Left lung (tissue), 14 donors: ENCODE measurements at places on chromosomes 5 and 9. TPM values are rescaled to one million over a fixed set of nuclear protein-coding genes. Genes with fewer than 3 reads are reported as not detected.

- no peak overlapping the region for H3K4me3 ChIP-seq
- no peaks in the 10 kb centered on the region for H3K27me3 ChIP-seq
- no peak overlapping the region for H3K27ac ChIP-seq
These were observed 123.9 kb downstream of the ERCC6L2 start for GRCh38 chr9:95999390-95999789.

- H3K27ac ChIP-seq = no peak overlapping the region
- H3K36me3 ChIP-seq = no peaks in the 10 kb centered on the region
- DNase-seq = no peak
- H3K4me3 ChIP-seq = no peak overlapping the region
- no peaks in the 10 kb centered on the region for H3K27me3 ChIP-seq
These were observed 66.7 kb upstream of the PHF24 start for GRCh38 chr9:34891386-34891785.

GRCh38 chr5:95178046-95178651 lies 106.7 kb downstream of the MCTP1 start:
- DNase-seq = no peak
- H3K27me3 ChIP-seq = no peaks in the 10 kb centered on the region
- no peaks in the 10 kb centered on the region for H3K36me3 ChIP-seq
- H3K27ac ChIP-seq = no peak overlapping the region
- no peak overlapping the region for H3K4me3 ChIP-seq

DNA sequence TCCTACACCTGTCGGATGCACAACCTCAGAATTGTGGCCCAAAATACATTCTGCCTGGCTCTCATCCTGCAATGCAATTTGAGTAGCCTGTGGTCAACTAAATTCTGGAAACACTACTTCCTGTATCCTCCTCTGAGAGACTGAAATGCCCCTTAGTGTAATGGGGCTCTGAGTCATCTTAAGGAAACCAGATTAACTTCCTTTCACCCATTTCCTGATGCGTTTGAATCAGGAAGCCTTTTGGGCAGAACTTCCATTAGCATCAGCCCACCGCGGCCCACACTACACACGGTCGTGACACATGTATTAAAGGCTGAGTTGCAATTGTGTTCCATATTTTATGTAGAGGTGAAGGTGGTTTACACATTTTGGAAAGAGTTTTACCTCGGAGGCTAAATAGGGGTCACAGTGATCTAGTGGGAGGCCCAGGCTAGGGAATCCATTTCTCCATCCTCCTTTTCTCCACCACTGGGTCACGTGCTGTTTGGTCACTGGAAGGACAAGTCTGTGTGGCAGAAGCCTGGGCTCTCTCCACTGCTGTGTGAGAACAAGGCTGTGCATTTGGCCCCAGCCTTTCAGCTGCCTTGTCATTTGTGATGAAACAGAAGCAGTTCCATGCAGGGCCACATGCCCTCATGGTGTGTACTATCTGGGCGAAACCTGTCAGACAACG lies 55.9 kb downstream of the DAP start:
- peaks cover 6% of the 10 kb centered on the region for H3K4me1 ChIP-seq
- no peak overlapping the region for H3K27ac ChIP-seq
- no peak overlapping the region for H3K4me3 ChIP-seq
- DNase-seq = no peak

- DNase-seq = no peak
- H3K4me1 ChIP-seq = no peaks in the 10 kb centered on the region
- H3K27me3 ChIP-seq = no peaks in the 10 kb centered on the region
- H3K4me3 ChIP-seq = no peak overlapping the region
These were observed 17.1 kb upstream of the GOLM1 start for GRCh38 chr9:86116425-86116824.

DNA sequence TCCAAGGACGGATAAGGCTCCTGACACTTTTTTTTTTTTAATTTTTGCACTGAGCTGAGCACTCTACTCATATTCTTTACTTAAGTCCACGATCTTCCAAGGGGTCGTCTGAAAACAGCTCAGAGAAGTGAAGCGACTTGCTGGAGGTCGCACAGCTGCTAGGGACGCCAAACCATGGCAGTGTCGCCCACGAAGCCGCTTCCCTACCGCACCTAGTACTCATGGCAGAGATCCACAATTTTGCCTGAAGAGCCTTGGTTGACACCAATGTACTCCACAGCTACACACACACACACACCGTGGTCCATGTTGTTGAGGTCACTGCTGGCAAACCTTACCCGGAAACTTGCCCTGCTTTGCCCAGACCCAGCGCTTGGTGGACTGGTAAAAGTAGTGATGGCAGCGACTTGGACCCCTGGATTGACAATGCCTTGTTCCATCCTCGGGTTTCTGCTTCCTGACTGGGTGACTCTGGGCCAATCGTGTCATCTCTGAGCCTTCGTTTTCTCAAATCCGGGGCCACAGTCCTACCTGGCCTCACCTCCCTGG lies 521 bp upstream of the SLIT3 start:
- peak overlapping the region; percentile 34 for H3K4me3 ChIP-seq
- peak overlapping the region; percentile 17 for H3K27ac ChIP-seq
- H3K36me3 ChIP-seq = no peaks in the 10 kb centered on the region

DNA sequence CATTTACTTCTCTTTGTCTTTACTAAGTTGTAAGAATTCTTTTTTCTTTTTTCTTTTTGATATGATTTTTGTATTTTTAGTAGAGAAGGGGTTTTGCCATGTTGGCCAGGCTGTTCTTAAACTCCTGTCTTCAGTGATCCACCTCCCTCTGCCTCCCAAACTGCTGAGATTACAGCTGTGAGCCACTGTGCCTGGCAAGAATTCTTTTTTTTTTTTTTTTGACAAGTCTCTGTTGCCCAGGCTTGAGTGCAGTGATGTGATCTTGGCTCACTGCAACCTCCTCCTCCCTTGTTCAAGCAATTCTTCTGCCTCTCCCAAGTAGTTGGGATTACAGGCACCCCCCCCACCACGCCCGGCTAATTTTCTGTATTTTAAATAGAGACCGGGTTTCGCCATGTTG lies 9.9 kb downstream of the NPM1 start:
- no peak for DNase-seq
- H3K27me3 ChIP-seq = no peaks in the 10 kb centered on the region
- no peaks in the 10 kb centered on the region for H3K4me1 ChIP-seq
- H3K36me3 ChIP-seq = peaks cover 95% of the 10 kb centered on the region
- no peak overlapping the region for H3K27ac ChIP-seq

DNA sequence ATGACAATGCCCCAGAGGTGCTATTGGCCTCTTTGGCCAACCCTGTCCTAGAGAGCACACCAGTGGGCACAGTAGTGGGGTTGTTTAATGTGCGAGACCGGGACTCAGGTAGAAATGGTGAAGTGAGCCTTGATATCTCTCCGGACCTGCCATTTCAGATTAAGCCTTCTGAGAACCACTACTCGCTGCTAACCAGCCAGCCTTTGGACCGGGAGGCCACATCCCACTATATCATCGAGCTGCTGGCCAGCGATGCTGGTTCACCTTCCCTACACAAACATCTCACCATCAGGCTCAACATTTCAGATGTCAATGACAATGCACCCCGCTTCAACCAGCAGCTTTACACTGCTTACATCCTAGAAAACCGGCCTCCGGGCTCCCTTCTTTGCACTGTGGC lies 1.4 kb downstream of the PCDHGC5 start:
- no peak overlapping the region for H3K4me3 ChIP-seq
- DNase-seq = no peak
- no peak overlapping the region for H3K27ac ChIP-seq

DNA sequence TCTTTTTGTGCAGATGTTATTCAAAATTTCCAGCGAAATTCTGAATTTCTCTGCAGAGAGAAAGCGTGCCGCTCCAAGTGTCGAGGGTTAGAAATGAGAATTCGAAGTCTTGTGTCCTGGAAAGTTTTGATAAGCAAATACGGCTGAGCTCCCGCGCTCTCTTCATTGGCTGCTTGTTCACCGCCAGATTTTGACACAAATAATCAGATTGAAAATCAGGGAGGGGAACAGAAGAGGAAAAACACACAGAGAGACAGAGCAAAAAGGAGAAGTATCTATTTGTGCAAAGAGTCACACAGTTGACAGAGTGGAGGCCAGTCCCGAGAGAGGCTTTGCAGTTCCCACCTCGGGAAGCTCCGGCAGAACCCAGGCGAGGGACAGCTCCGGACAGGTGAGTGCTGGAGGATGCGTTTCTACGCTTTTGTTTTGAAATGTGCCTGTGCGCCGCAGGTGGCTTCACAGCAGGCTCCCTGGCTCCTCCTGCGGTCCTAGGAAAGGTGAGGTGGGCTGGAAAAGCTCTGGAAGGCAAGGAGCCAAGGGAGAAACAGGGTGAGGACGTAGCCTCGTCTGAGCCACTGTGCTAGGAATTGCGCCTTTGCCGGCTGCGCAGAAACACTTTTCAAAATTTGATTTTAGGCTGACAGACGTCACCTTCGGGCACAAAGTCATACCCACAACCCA lies at the start of gene GFI1B:
TSS of gene GFI1B (plus strand) at position 244 of the 681 bp plus-strand sequence. CDS start 7,985 bp downstream, outside the sequence.
- peaks cover 22% of the 10 kb centered on the region for H3K27me3 ChIP-seq
- H3K36me3 ChIP-seq = no peaks in the 10 kb centered on the region
- no peak within 1 kb of the TSS for H3K27ac ChIP-seq
- peaks cover 4% of the 10 kb centered on the region for H3K4me1 ChIP-seq
- DNase-seq = no peak

GRCh38 chr5:86354664-86355063 lies 263.1 kb upstream of the COX7C start:
- no peaks in the 10 kb centered on the region for H3K4me1 ChIP-seq
- no peak overlapping the region for H3K4me3 ChIP-seq
- H3K27me3 ChIP-seq = no peaks in the 10 kb centered on the region
- DNase-seq = no peak
- H3K36me3 ChIP-seq = no peaks in the 10 kb centered on the region

DNA sequence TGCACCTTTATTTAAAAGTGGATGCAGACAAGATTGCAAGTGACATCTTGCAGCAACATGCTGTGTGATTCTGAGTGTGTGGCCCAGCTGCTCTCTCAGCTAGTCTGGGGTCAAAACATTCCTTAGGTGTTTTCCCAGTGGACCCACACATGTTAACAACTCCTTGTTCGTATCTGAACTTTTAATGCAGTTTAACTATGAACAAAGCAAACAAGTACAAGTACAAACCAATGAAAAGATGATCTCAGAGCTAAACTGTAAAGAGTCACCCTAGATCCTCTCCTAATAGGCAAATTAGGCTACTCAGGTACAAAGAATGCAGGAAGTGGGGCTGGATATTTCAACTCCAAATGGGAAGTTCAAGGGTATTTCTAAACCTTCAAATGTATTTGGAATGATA lies 108.4 kb downstream of the ENTREP1 start:
- H3K27ac ChIP-seq = no peak overlapping the region
- no peaks in the 10 kb centered on the region for H3K4me1 ChIP-seq
- H3K27me3 ChIP-seq = no peaks in the 10 kb centered on the region
- no peak overlapping the region for H3K4me3 ChIP-seq

DNA sequence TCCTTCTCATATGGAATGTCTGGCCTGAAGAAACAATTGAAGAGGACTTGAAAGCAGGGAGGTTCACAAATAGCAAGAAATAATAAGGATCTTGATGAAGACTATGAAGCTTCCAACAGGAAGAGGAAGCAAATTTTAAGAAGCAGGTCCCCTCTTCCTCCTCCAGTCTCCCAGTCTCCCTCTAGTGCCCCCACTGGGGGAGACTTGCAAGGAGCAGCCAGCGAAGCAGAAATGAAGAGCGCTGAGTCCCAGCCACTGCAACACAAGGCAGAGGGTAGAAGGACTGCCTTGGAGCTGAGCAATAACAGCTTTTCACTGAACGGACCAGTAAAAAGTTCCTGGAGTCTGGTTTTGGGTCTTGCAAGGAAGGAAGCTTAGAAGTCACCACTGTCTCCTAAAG lies 32.6 kb upstream of the ACO1 start:
- DNase-seq = no peak
- H3K4me1 ChIP-seq = no peaks in the 10 kb centered on the region
- H3K27ac ChIP-seq = no peak overlapping the region

GRCh38 chr9:136211441-136212344 lies 6.8 kb upstream of the LHX3 start:
- no peaks in the 10 kb centered on the region for H3K36me3 ChIP-seq
- no peaks in the 10 kb centered on the region for H3K4me1 ChIP-seq
- no peaks in the 10 kb centered on the region for H3K27me3 ChIP-seq
- no peak overlapping the region for H3K27ac ChIP-seq

DNA sequence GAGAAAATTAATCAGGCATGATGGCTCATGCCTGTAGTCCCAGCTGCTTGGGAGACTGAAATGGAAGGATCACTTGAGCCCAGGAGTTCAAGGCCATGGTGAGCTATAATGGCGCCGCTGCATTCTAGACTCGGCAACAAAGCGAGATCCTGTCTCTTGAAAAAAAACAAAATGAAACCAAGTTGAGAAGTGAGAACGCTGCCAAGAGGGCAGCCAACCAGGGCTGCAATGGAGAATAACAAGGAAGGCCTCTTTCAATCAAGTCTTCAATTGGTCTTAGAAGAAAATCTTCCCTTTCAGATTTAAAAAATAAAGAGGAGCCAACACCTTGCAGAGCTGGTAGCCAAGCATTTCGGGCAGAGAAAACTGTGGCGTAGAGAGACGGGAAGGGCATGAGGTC lies 14.7 kb downstream of the KIAA1958 start:
- H3K36me3 ChIP-seq = no peaks in the 10 kb centered on the region
- no peak for DNase-seq
- H3K4me1 ChIP-seq = peaks cover 14% of the 10 kb centered on the region
- H3K27me3 ChIP-seq = no peaks in the 10 kb centered on the region
- H3K4me3 ChIP-seq = no peak overlapping the region

GRCh38 chr5:156684216-156684615 lies 165.9 kb upstream of the PPP1R2B start:
- no peaks in the 10 kb centered on the region for H3K36me3 ChIP-seq
- no peaks in the 10 kb centered on the region for H3K27me3 ChIP-seq
- no peak overlapping the region for H3K4me3 ChIP-seq
- no peak for DNase-seq
- H3K4me1 ChIP-seq = no peaks in the 10 kb centered on the region
- H3K27ac ChIP-seq = no peak overlapping the region

DNA sequence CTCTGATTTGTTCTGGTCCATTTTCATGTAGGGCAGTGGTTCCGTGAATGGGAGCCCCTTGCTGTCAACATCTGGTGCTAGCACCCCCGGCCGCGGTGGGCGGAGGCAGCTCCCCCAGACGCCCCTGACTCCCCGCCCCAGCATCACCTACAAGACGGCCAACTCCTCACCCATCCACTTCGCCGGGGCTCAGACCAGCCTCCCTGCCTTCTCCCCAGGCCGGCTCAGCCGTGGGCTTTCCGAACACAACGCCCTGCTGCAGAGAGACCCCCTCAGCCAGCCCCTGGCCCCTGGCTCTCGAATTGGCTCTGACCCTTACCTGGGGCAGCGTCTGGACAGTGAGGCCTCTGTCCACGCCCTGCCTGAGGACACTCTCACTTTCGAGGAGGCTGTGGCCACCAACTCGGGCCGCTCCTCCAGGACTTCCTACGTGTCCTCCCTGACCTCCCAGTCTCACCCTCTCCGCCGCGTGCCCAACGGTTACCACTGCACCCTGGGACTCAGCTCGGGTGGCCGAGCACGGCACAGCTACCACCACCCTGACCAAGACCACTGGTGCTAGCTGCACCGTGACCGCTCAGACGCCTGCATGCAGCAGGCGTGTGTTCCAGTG lies 244.0 kb downstream of the CACNA1B start:
- H3K4me3 ChIP-seq = no peak overlapping the region
- no peaks in the 10 kb centered on the region for H3K36me3 ChIP-seq
- no peak overlapping the region for H3K27ac ChIP-seq

Gene TLR4
- polyA plus RNA-seq = 13.1 TPM

Gene SHC3
- 15.7 TPM for polyA plus RNA-seq

Gene ELOVL7
- 4.0 TPM for polyA plus RNA-seq

Gene RFX3
- 17.5 TPM for polyA plus RNA-seq

Gene LNPEP
- 23.7 TPM for polyA plus RNA-seq

Gene SPATA31A3
- polyA plus RNA-seq = not detected

Gene WASHC1
- polyA plus RNA-seq = 26.5 TPM

Gene BRD3OS
- 23.1 TPM for polyA plus RNA-seq

Gene SPINK13
- polyA plus RNA-seq = 1.5 TPM

Gene QRFP
- polyA plus RNA-seq = 0.31 TPM

Gene CTSV
- 2.9 TPM for polyA plus RNA-seq

Gene SLC25A2
- polyA plus RNA-seq = not detected
